ENCODE measurements at places on chromosomes 4 and X.

- DNase-seq, result no peak
Observed at GRCh38 chr4:108544481-108544880, 75.9 kb upstream of the RPL34 start.

DNA sequence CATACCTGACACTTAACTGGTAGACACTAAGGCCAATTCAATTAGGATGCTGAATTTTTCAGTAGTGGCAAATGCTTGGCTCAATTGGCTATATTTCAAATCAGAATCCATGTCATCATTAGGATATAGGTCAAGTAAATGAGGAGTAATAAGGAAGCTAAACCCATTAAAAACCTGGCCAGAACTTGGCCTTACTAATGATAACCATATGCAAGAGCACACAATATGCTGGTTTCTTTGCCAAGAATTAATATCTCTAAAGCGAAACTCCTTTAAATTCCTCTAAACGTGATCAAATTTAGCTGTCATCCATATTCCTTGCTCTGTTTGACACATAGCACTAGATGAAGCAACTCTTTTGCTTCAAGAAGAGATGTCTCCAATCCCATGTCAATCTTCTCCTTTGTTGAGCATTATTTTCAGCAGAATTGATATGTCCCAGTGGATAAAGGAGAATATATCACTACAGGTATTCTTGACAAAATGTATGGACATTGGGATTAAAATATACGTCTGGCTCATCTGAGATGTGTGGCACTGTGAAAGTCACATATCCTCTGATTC lies 206.1 kb upstream of the ANKRD50 start:
- no peak for DNase-seq

- DNase-seq, result no peak
Observed at GRCh38 chr4:151459375-151459774, 50.4 kb downstream of the FHIP1A start.

- peak; percentile 17 for DNase-seq
Observed at GRCh38 chrX:97685753-97686152, 802.0 kb downstream of the RPA4 start.

- no peak for DNase-seq
Observed at GRCh38 chrX:7987160-7988012, 60.2 kb upstream of the PNPLA4 start.

GRCh38 chr4:109451544-109452273 lies 18.1 kb downstream of the SEC24B start:
- DNase-seq, result no peak

- DNase-seq, result peak; percentile 24
Observed at GRCh38 chr4:171834640-171835039, 21.4 kb downstream of the GALNTL6 start.

DNA sequence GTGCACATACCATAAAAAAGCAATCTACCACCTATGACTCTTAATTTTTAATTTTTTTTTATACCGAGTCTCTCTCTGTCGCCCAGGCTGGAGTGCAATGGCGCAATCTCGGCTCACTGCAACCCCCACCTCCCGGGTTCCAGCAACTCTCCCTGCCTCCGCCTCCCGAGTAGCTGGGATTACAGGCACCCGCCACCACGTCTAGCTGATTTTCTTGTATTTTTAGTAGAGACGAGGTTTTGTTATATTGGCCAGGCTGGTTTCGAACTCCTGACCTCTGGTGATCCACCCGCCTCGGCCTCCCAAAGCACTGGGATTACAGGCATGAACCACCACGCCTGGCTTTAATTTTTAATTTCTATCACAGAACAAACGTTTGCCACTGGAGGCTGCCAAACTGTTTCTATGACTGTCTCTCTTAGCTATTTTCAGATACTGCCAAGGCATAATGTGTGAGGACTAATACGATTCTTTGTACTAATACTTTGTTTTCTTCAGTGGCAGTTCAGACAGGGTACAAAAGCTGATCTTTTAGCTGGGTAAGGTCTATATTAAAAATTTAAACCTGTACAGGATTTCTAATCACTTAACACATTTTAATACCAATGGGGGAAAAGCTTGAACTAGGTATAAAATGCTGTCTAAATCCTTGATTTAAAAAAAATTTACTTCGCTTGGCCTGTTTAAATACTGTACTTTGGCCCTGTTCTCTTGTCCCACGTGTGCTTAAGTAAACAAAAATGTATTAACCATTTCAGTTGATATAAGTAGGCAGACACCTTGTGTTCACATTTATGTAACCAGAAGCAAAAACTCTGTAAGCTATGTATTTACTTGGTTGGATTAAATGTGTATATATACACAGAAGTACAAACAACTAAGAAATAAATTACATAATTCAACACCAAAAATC lies 2.3 kb downstream of the PGRMC2 start:
- DNase-seq, result no peak

- no peak for DNase-seq
Observed at GRCh38 chr4:83454686-83455085, 937 bp downstream of the HELQ start.

DNA sequence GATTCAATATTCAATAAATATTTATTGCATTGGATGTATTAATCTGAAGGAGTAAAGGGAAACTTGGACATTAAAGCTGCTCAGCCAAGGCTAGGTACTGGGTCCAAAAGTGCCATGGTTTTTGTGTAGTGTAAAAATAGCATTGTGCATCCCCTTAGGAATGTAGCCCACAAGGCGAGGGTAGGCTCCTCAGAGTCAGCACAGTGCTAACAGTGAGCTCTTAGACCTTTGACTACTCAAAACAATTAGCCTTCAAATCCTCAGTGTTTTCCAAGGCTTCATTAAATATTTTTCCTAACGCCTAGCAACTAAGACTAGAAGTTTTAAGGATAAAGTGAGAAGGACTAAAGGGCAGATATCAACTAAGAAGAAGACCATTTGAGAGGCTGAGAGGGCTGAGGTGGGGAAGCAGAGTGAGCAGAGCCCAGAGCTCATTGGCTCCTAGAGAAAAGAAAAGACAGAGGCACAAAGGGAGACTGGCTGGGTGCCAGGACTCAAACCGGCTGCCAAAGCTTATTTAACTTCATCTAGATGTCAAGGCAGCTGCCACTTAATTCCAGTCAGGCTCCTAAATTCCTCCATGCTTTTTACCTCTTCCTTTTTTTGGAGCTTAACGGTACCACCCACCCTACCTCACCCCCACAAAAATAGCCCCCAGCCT lies 17.0 kb downstream of the PRKG2 start:
- no peak for DNase-seq

DNA sequence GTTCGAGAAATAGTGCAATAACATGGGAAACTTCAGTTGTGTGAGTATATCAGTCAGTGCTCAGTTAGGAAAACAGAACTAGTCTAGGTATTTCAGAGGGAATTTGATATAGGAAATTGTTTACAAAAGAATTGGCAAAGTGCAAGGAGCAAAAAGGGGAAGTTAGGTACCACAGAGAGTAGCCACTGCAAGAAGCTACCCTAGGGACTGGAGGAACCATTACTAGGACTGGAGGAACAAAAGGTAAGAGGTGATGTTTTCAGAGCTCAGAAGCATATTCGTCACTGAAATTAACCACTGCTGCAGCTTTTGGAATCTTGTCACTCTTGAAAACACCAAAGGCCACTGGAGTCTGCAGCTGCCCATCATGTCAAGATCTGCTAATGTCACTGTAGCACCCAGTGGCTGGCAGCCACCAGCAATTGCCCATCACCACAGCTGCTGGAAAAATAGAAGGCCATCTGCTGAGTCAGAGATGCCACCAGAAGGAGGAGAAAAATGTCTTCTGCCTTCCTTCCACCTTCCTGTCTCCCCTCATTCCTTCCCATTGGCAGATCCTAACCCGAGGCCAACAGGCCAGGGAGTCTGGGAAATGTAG lies 160.6 kb upstream of the RPS6KA3 start:
- no peak for DNase-seq

GRCh38 chr4:159269956-159270355 lies 167.1 kb downstream of the RAPGEF2 start:
- DNase-seq, result no peak

DNA sequence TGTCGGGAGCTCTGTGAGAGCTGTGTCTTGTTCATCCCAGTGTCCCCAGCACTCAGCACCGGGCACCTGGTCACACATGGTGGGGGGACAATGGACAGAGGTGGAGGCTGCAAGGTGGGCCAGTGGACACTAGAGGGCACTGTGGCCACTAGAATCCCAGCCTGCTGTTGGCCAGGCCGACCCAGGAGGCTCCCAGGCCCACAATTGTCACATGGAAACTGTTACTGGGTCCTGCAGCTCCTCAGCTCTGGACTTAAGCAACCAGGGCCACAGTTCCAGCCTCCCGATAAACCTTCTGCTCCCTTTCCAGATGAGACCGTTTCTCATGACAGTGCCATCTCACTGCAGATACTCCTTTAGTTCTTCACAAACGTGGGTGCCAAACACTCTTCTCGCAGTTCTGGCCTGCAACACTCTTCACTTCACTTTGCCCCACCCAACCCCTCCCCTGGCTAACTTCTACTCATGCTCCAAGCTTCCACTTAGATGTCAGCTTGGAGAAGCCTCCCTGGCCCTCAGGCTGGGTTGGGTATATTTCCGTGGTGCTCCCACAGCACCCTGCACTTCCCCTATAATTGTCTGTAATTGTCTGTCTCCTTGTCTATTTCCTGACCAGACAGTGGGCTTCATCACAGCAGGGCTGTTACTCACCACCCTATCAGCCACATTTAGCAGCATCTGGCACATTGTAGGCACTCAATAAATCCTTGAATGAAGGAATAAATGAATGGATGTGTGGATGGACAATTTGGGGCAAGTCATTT lies 3.5 kb upstream of the IQSEC2 start:
- DNase-seq, result no peak

DNA sequence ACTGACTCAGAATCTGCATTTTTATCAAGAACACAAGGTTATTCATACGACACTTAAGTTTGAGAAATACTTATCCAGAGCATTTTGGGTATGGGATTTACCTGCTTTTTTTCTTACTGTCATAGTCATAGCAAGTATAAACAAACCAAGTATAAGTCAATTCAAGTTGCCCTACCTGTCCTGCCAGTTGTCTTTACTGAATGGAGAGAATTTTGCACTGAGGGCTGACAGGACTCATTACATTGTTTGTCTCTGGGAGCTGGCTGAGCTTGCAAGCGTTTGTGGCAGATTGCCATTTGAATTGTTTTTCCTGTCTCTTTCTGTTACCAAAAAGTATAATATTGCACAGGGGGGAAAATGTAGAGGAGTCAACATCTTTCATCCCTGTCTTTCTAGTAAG lies 278.9 kb upstream of the MAGEC2 start:
- DNase-seq, result no peak

DNA sequence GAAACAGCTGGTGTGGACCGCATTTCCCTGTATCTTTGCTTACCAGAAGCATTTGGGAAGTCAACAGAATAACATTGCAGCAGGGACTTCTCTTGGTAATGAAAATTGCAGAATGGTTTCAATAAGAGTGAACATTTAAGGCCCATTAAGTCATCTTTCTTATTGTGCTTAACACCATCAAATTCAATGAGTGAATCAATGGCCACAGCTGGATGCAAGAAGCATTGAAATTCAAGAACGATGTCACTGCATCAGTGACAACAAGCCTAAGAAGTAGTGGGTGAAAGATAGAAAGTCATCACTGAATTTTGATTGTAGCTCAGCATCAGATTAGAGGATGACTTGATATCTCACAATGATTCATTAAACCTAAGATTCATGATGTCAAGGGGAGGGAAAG lies 93.9 kb upstream of the GPM6A start:
- no peak for DNase-seq

DNA sequence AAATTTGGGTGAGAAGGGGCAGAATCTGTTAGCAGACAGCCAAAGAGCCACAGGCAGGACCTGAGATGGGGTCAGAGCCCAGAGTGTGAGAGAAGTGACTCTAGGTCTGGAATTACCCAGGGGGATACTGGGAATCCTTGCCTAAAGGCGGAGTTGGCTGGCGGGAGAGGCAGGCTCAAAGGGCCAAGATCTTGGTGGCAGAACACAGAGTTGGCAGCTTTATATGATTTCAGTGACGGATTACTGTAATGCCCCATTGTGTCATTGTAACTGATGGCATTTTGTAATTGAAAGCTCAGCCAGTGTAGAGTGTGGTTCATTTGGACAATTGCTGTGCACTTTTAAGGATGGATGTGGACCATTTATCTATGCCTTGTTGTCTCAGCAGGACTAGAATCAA lies 77.3 kb downstream of the SMIM20 start:
- DNase-seq, result no peak

GRCh38 chr4:7863911-7864681 lies 75.6 kb downstream of the AFAP1 start:
- DNase-seq, result peak; percentile 52

GRCh38 chrX:69504626-69505612 lies 793 bp downstream of the NALF2 start:
- DNase-seq, result no peak

GRCh38 chr4:125317525-125317877 lies 2.7 kb downstream of the FAT4 start:
- DNase-seq, result no peak

DNA sequence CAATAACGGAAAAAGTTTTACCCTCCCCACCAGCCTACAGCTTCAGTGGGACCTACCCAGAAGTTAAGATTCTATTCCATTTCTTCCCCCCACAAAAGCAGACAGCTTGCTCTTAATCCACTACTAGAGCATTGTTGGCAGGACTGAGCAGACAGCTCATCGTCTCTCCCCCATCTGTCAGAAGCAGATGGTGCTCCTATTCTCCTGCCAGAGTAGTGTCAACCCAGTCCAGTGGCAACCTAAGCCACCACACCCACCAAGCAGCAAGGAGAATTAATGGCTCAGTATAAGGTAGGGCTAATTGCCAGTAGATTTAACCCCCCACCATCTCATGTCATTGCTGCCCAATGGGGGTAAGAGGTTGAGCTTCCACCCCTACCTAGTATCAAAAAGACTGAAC lies 62.0 kb downstream of the AWAT2 start:
- no peak for DNase-seq

GRCh38 chr4:78787392-78788006 lies 11.3 kb downstream of the BMP2K start:
- DNase-seq, result no peak

DNA sequence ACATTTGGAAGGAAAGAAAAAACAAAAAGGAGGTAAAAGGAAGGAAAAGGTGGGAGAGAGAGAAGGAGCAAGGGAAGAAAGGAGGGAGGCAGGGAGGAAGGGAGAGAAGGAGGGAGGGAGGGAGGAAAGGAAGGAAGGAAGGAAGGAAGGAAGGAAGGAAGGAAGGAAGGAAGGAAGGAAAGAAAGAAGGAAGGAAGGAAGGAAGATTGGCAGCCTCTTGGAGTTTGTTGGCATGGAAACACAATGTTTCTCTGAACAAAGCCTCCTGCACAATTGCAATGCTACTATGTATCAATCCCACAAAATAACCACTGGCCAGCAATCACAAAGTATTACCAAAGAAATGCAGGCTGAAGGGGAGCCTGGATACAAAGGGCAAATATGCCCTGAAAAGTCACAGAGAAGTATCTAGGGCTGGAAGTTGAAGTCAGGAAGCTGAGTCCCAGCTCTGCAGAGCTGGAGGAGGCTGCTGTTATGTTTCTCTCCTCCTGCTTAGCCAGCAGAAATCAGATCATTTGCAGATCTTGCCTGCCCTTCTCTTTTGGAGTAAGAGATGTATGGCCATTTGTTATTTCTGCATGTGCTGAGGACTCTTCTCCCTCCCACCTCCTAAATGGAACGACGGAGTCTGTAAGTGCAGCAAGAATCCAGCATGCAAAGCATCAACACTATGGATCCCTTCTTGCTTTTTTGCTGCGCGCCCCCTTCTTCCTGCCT lies 195.9 kb upstream of the LDB2 start:
- no peak for DNase-seq

Measured in Jurkat, Clone E6-1 (cell line).